GM18507 (cell line): ENCODE measurements at places on chromosomes 4 and X.

DNA sequence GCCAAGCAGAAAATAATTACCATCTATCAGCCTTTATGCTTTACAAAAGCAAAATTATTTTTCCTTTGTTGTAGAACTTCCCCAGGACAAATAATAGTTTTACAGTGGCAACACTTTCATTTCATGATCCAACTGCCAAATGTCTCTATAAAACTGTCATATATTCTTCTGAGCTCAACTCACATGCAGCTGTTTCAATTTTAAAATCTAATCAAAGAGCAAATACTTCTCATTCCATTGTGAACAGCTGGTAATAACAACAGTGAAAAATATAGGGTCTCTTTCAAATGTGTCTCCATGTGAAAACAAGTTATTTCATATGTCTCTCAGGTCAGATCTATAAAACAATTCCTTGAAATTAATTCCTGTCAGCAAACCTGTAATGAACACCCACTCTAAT, 270.6 kb upstream of the SLC7A11 start:
- no peak for DNase-seq

GRCh38 chr4:158811704-158812103, 42.9 kb downstream of the FNIP2 start:
- DNase-seq: no peak

DNA sequence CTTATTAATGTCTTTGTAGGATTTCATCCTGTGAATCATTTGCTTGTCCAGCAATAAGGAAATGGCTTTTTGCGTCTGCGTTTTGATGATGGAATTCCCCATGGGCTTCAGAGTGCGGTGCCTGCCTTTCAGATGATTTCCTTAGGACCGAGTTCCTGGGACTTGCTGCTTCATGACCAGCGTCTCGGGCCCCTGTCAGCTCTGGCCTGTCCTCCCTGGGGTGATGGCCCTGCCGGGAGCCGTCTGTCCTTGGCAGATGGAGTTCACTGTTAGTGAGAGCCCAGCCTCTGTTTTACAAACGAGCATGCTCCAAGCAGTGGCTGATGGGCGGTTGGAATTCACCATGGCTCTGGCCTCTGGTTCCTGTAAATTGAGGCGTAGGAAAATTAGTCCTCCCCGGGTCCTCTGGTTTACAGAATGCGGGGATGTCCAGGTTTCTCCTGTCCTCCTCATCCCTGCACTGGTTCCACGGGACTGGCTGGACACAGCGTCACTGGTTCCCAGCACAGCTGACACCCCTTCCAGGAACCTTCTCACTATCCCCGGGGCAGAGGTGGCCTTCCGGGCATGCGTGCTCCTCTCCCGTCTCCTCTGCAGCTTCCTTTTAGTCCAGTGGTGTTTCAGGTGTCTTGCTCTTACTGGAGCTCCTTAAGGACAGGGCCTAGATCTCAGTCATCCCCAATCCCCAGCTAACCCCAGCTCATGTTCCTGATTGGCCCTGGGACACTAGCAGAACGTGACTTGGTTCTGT, 34.9 kb downstream of the TBC1D14 start:
- DNase-seq: no peak

- no peak for DNase-seq
Measured at GRCh38 chrX:7462110-7462509, 314.2 kb upstream of the PUDP start.

- no peak for DNase-seq
Measured at GRCh38 chrX:118502161-118502789, 6.7 kb downstream of the DOCK11 start.

GRCh38 chrX:16612257-16612897, 37.6 kb upstream of the S100G start:
- DNase-seq: no peak

DNA sequence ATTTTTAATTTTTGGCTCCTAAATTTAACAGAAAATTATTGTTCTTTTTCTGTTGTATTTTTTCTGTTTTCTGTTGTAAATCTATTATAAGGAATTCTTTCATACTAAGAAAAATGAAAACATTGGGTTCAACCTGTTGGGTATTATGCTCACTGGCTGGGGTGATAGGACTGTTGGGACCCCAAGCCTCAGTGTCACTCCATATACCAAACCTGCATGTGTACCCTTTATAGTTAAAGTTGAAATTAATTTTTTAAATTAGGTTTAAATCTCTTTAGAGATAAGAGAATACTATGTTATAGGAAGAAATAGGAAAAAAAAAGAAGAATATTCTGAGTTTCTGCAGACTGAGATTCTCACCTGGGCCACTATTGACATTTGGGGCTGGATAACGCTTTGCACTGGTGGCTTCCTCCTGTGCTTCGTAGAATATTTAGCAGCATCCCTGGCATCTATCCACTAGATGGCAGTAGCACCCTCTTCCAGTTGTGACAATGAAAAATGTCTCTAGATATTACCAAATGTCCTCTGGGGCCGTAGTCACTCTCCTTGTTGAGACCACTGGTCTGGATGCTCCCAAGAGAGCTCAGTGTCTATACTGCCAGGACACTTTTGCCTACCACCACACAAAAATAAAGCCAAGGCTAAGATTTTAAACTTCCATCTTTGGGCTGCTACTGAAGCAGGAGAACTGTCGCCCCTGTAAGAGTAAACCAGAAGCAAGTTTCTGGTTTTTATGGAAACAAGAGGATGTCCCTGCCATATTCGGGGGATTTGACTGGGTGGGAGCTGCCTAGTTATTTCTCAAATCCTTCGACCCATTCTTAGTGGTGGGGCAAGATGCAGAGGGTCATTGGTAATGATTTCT, 22.4 kb upstream of the CLTRN start:
- DNase-seq: no peak

DNA sequence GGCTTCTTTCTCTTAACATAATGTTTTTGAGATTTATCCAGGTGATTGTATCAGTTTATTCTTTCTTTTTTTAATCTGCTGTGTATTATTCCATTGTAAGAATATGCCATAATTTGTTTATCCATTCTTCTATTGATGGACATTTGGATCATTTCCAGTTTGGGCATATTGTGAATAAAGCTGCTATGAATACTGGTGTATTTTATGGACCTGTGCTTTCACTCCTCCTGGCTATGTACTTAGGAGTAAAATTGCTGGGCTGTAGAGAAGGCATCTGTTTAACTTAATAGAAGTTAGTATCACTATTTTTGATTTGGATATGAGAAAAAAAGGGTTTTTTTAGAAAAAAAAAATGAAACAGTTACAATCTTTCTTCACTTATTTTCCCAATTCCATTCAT, 50.0 kb upstream of the FAM9C start:
- DNase-seq: no peak

DNA sequence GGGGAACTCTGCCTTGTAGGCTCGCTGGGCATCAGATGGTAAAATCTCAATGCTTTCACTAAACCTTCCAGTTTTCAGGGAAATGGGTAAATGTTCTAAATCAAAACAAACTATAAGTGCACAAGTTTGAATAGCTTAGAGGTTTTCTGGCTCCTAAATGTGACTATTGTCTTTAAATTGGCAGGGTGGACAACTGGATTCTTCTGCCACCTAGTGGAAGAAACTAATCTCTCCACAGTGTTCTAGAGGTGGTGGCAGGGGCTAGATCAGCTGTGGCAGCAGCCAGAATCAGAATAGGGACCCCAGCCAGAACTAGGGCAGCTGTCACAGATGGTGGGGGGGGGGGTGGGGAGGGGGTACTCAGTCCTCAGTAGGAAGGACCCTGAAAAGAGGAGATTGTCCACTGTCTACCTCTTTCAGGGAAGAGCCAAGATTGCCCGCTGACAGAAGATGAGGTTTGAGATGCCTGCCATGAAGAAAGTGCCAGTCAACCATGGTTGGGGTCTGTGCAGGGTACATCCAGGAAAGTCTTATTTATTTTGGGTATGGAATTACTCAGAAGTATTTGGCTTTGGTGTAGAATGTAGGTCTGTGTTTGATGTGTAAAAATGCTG, 201.4 kb downstream of the CCNG2 start:
- peak; percentile 23 for DNase-seq

DNA sequence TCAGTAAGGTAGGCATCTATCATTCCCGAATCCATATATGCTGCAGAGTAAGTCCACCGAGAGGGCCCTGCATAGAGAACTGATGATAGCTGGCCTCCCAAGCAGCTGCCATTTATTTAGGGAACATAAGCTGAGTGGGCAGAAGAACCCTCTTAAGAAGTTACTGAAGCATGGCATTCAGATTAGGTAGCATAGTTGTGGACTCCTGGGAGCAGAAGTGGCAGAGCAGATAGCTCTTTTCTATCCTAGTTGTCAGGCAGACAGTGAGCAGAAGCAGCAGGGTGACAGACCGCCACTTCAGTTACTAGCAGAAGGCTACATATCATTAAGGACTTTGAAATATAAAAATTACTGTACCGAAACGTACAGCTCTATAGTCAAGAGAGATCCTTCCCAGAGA, 454.7 kb downstream of the PPP4R3C start:
- DNase-seq: no peak

- no peak for DNase-seq
Measured at GRCh38 chr4:74724979-74725378, 69.3 kb downstream of the BTC start.

GRCh38 chr4:180751009-180751408, 1492.2 kb upstream of the TENM3 start:
- DNase-seq: no peak

GRCh38 chrX:22365460-22365859, 92.7 kb downstream of the CBLL2 start:
- no peak for DNase-seq

DNA sequence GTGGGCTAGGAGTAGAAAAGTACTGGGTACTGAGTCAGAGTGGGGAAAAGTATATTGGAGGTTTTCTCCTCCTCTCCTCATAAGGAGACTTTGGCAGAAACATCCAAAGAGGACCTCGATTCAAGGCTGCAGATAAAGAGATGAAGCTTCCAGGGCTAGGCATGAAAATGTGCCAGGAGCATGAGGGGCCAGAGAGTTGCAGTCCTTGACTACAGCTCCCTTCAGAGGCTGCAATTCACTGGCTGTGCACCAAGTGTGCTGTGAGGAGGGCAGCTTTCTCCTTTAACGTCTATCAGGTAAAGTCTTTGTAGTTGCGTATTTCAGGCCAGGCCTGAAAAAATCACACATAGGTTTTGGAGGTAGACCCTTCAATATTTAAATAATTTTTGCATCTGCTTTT, 174.9 kb upstream of the VEGFC start:
- no peak for DNase-seq

DNA sequence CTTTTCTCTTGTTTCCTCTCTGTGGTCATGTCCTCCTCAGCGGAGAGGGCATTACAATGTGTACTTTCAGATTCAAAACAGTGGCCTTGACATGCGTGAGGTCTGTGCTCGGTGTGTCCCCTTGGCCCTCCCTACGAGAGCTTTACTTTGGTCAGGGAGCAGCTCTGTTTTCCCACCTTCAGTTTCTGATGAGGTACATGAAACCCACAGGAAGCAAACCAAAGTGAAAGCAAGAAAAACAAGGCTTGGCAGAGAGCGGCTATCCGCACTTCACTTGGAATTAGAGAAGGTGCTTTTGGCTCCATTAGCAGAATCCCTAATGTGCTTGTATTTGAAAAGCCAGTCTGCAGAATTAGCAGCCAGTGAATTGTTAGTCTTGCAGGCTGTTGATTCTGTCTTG, 19.5 kb upstream of the BOD1L1 start:
- no peak for DNase-seq

- DNase-seq: no peak
Measured at GRCh38 chr4:646460-646859, 21.1 kb downstream of the PDE6B start.

DNA sequence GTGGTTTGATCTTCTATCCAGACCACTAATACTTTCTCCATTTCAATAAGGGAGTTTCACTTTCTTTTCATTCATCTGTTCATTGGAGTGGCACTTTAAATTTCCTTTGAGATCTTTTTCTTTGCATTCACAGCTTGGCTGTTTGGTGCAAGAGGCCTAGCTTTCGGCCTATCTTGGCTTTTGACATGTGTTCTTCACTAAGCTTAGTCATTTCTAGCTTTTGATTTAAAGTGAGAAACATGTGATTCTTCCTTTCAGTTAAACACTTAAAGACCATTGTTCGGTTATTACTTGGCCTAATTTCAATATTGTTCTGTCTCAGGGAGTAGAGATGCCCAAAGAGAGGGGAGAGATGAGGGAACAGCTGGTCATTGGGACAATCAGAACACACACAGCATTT, 24.3 kb downstream of the CXCL13 start:
- DNase-seq: peak; percentile 8

DNA sequence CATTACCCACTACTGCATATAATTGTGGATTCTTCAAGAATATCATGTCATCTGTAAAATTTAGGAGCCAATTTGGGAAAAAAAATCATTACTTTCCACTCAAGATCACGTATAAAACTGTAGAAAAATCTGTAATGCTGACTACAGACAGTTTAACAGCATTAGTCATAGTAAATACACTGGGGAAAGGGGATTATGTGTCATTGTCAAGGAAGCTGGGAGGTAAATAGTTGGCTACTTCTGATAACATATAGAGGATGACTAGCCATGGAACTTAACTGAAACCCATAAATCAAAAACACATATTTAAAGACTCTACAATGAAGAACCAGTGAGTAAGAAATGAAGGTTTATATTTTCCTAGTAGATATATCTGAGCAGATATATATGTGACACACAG, 1666.4 kb upstream of the IGFBP7 start:
- no peak for DNase-seq

- DNase-seq: no peak
Measured at GRCh38 chr4:189313861-189314513, 626.7 kb upstream of the FRG1 start.

- no peak for DNase-seq
Measured at GRCh38 chr4:107213410-107213809, 177.3 kb upstream of the DKK2 start.

GRCh38 chr4:124803026-124803425, 90.5 kb upstream of the ANKRD50 start:
- no peak for DNase-seq

- no peak for DNase-seq
Measured at GRCh38 chrX:129701624-129702069, 37.1 kb upstream of the XPNPEP2 start.

DNA sequence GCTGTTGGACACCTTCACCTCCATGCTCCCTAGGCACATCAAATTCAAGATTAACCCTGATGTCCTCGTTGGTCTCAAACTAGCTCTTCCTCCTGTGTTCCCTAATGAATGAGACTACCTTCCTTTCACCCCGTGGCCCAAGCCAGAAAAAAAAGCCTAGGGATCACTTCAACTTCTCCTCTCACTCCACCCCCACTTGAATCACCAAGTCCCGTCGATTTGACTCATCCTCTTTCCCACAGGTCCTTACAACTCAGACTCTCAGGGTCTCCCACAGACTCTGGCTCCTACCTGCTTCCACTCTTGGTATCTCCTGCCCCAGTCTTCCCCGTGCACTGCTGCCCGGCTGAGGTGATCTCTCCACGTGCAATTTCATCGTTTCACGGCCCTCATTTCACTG, 8.5 kb downstream of the SLC25A43 start:
- no peak for DNase-seq

- DNase-seq: no peak
Measured at GRCh38 chr4:40492691-40493090, 137.0 kb downstream of the RBM47 start.

- no peak for DNase-seq
Measured at GRCh38 chr4:148359769-148360168, 82.4 kb downstream of the NR3C2 start.

DNA sequence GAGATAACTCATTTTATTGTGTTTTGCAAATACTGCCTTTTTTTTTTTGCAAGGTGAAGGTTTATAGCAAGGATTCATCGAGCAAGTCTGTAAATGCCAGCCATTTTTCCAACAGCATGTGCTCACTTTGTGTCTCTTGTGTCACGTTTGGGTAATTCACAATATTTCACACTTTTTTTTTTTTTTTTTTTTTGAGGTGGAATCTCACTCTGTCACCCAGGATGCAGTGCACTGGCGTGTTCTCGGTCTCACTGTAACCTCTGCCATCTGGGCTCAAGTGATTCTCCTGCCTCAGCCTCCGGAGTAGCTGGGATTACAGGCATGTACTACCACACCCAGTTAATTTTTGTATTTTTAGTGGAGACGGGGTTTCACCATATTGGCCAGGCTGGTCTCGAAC, 1.9 kb downstream of the RNF4 start:
- DNase-seq: no peak
